ENCODE measurements at places on chromosomes 1 and 21.

- no peak overlapping the region for H3K4me3 ChIP-seq
- H3K4me1 ChIP-seq: no peaks in the 10 kb centered on the region
- DNase-seq: peak; percentile 13
- H3K36me3 ChIP-seq: no peaks in the 10 kb centered on the region
These were observed 49.8 kb upstream of the SCAF4 start for GRCh38 chr21:31781737-31782136.

DNA sequence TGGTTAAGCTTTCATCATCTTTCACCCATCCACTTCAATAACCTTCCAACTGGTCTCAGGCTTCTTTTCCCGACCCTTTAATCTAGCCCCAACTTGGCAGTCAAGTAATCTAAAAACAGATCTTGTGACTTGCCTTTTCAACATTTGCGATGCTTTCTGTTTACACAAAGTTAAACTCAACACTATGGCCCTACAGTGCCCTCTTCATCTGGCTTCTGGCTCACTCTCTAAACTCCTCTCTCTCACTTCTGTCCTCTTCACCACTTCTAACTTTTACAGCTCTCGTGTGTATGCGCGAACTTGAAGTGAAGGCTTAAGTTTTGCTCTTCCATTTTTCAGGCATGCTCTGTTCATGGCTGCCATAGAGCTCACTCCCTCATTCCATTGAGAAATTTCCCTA lies 1122.3 kb upstream of the ADGRL2 start:
- H3K4me1 ChIP-seq: no peaks in the 10 kb centered on the region
- H3K27me3 ChIP-seq: no peaks in the 10 kb centered on the region
- no peaks in the 10 kb centered on the region for H3K36me3 ChIP-seq
- no peak overlapping the region for H3K4me3 ChIP-seq
- no peak overlapping the region for H3K27ac ChIP-seq
- no peak for DNase-seq

DNA sequence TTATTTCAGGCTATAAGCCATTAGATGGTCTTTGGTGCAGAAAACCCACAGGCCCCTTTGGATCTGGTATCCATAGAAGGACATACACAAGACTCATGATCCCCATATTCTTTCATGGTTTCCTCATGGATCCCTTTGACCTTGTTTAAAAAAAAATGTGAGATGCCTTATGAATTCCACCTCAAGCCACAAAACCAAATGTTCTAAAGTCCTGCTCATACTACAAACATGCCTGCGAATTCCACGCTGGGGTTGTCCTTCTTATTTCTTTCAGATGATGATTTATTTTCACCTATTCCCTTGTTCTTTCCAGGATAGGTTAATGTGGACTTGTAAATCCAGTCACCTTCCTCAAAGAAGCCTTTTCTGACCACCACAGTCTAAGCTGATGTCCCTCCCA lies 256.9 kb upstream of the DPYD start:
- H3K27ac ChIP-seq: no peak overlapping the region
- DNase-seq: peak; percentile 48
- H3K4me3 ChIP-seq: no peak overlapping the region

DNA sequence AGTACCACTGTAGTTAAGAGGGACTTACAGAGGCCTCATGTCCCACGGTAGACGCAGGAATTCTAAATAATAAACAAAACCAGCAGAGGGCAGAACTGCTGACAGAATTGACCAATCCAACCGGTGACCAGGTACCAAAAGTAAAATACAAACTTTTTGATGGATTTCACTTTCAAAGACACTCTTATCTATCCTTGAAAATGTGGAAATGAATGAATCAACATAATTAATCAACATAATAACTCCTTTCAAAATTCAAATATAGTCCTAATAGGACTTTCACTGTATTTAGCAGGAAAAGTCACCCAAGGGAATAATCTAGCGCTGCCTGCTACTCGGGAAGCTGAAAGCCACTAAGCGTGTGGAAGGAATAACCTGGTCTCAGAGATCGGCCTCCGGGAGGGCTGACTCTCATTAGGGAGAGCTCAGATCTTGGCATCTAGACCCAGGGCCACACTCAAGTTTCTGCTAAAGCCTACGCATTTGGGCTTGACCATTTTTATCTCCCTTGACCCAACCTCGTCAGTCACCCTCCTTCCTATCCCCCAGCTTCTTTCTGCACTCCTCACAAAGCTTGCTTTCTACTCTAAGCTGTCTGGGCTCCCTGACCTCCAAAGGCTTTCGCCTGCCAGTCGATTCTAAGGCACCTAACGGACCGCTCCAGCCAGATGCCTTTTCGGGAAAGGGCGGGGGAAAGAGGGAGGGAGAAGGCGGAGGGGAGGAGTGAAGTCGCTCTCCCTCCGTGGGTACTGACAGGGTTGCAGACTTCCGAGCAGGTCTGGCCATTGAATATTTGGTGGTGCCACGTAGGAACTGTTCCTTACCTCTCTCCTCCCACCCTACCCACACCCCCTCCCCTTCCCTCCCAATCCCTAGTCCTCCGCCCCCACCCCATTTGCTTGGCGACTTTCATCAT lies 1.6 kb downstream of the COL11A1 start:
- H3K36me3 ChIP-seq: no peaks in the 10 kb centered on the region
- H3K4me1 ChIP-seq: peaks cover 15% of the 10 kb centered on the region
- peak; percentile 54 for DNase-seq
- H3K4me3 ChIP-seq: peak overlapping the region; percentile 74
- peak overlapping the region; percentile 44 for H3K27ac ChIP-seq

GRCh38 chr21:44418876-44419230 lies 36.5 kb upstream of the LRRC3 start:
- no peak overlapping the region for H3K27ac ChIP-seq
- H3K4me3 ChIP-seq: no peak overlapping the region
- no peak for DNase-seq
- H3K27me3 ChIP-seq: no peaks in the 10 kb centered on the region
- no peaks in the 10 kb centered on the region for H3K4me1 ChIP-seq

DNA sequence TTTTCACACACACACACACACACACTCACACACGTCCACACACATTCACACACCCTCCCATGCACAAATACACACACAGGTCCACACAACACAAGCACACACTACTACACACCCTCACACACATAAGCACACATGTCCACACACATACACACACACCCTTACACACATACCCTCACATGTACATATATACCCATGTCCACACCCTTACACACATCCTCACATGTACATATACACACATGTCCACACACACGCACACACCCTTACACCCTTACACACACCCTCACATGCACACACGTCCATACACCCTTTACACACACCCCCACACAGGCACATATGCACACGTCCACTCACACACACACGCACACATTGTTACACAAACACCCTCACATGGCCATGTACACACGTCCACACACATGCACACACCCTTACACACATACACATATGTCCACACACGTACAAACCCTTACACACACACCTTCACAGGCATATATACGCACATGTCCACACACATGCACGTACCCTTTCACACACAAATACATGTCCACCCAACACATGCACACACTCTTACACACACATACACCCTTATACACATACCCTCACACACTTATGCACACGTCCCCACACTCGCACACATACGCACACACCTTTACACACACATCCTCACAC lies 50.7 kb downstream of the RGS7 start:
- H3K36me3 ChIP-seq: no peaks in the 10 kb centered on the region
- no peaks in the 10 kb centered on the region for H3K4me1 ChIP-seq
- no peak overlapping the region for H3K4me3 ChIP-seq

GRCh38 chr1:242065813-242066212 lies 66.9 kb upstream of the MAP1LC3C start:
- no peak for DNase-seq
- H3K27me3 ChIP-seq: no peaks in the 10 kb centered on the region
- H3K4me3 ChIP-seq: no peak overlapping the region
- H3K36me3 ChIP-seq: no peaks in the 10 kb centered on the region
